Activated CD8-positive, alpha-beta memory T cell treated with anti-CD3 and anti-CD28 coated beads for 1 hour (primary cell): ENCODE measurements at places on chromosomes 7 and 10.
A peak's percentile ranks its signal among the peaks of the same experiment; 100 is the strongest.

DNA sequence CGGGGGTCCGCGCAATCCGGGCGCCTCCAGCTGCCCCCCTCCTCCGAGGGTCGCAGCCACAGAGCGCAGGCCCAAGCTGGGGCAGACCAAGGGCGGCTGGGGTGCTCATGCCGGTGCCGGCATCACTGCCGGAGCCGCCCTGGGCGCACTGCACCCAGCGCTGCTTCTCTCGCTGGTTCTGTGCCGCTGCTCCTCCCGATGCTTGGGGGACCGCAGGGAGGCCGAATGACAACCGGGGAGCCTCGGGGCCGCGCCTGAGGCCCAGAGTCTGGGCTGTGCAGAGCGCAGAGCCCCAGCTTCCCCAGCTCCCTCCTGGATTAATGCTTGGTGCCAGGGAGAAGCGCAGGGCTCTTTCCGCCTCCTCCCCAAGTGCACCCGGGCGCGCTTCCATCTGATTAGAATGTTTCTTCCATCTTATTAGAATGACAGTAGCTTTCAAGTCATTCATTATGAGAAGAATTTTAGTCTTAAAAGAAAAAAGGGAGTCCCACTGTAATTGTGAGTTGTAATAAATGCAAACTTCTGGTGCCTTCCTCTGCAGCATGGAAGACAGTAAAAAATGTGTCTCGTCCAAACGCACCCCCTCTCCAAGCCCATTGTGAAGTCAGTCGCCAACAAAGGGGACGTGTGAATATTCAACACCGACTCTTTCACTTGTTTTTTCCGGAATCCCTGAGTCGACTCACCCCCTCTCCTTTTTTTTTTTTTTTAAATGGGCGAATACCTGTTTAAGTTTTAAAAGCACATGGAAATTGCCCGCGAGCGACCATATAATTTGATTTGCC, 19.5 kb upstream of the PTF1A start:
- DNase-seq: no peak

- no peak for DNase-seq
These were observed 15.7 kb upstream of the STN1 start for GRCh38 chr10:103933557-103934121.

DNA sequence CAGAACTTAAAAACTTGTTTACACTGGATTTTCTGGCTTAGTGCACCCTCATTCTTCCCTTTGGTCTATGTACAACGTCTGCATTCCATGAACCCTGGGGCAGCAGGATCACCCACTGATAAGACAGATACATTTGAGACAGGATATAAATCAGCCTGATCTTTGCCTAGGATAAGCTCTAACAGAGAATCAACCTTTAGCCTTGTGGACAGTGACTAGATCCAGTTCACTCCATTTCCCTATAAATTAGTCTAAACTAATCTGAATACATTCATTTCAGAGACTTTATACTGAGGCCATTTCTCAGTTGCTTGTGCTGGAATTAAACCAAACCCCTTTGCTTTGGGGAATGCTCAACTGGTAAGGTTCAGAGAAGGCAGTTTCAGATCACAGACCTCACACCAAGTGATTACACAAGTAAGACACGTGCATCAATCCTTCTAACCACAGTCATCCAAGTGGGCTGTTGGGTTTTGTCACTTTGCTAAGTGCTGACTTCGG, 639.8 kb upstream of the FZD8 start:
- no peak for DNase-seq

GRCh38 chr7:81330108-81330507, 411.3 kb upstream of the SEMA3C start:
- no peak for DNase-seq

DNA sequence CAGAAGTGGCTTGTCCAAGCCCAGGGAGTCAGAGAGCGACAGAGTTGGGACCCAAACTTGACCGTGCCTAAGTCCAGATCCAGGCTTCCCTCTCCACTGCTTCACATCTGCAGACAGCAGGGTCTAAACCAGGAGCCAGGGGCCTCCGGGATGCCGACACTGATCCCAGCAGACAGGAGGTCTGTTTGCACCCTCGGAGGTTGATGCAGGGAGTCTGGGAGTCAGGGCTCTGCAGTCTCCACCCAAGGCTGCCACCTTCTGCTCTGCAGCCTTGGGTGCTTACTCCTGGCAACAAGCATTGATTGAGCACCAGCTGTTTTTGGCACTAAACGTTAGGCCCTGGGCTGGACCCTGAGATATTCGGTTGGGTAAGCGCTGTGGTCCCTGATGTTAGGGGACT, 21.0 kb downstream of the ELFN1 start:
- DNase-seq: no peak

GRCh38 chr7:94047956-94048355, 43.8 kb upstream of the BET1 start:
- no peak for DNase-seq

- no peak for DNase-seq
These were observed 37.1 kb downstream of the CAV1 start for GRCh38 chr7:116561697-116562483.

- no peak for DNase-seq
These were observed 202.2 kb downstream of the SNX10 start for GRCh38 chr7:26493737-26494428.

DNA sequence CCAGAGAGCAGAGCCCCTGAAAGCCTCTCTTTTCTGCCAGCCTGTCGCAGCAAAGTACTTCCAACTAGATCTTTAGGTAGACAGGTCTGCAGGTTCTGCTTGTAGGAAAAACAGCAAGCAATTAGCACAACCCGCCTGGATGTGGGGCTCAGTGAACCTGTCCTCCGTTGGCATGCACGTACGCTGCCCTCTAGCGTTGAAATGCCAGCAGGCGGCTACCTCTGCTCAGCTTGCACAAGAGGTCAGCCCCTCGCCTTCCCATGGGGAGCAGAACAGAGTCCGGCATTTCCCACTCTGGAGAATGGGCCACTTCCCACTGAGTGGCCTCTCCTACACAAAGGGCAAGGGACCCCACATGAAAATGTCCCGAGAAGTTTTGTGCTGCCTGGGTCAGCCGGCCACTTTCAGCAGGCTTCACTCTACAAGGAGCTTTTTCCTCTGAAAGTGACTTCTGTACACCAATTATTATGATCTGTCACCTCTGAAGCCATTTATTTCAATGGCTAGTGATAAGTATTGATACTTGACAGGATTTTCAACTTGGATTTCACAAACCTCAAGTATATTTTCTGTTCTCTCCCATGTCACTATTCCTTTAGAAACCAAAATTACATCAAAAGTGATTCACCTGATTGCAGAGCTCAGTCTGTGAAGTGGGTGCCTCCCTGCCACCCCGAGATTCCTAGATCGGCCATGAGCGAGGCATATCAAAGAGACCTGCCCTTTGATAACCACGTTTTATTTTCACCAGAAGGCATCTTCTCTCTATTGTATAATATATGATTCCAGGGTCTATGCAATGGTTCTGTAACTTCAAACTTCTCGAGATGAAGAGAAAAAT, 56.7 kb downstream of the JCAD start:
- peak; percentile 12 for DNase-seq

DNA sequence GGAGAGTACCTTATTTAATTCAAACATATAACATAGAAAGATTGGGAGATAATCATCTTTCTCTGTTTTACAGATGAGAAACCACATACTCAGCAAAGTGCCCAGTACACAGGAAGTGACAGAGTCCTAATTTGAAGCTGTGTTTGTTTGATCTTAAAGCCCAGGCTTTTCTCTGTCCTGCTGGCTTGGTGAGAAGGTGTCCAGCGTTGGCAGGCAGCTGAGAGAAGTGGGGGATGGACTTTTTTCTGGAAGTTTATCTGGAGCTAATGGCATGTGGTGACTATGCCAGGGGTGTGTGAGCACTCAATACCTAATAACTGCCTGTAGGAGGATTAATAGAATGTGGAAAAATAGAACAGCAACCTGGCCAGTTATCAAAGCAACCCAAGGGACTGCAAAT, 60.8 kb downstream of the NPSR1 start:
- no peak for DNase-seq

GRCh38 chr7:106393564-106394251, 108.9 kb upstream of the NAMPT start:
- no peak for DNase-seq

GRCh38 chr7:79471283-79471682, 17.8 kb upstream of the MAGI2 start:
- no peak for DNase-seq

DNA sequence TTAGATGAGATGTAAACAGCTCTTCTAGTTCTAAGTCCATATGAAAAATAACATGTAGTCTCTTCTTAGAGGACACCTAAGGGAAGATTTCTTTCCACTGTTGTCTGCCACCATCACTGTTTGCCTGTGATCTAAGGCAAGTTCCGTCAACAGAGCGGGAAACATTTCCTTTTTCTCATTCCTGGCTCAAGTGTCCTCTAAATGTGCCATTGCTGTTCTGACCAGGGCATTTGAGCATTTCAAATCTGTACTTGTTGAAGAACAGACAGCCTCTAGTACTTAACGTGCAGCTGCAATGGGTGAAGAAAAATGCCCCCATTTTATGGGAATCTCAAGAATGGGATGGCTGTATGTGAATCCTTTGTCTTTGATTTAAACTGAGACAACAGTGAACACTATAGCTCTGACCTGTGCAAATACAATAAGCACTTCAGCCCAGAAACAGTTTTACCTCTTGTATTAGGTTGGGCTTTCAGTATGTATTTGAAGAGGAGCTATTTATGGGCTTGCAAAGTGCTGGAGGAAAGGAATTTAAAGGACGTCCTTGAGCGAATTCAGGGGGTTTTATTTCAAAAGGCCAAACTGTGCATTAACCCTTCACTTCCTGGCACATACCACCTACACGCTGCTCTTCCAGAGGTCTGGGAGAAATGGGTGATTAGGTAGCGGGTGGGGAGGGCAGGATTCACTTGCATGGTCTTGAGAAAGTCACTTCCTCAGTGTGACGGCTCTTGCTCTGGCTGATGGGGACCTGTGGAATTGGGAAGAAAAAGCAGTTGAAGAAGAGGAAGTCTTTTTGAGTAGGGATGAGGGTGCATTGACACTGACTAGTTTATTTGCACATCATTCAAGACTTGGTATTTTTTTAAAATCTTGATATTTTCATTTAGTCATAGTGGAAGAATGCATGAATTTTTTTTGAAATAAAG, 66.1 kb downstream of the THNSL1 start:
- DNase-seq: no peak

DNA sequence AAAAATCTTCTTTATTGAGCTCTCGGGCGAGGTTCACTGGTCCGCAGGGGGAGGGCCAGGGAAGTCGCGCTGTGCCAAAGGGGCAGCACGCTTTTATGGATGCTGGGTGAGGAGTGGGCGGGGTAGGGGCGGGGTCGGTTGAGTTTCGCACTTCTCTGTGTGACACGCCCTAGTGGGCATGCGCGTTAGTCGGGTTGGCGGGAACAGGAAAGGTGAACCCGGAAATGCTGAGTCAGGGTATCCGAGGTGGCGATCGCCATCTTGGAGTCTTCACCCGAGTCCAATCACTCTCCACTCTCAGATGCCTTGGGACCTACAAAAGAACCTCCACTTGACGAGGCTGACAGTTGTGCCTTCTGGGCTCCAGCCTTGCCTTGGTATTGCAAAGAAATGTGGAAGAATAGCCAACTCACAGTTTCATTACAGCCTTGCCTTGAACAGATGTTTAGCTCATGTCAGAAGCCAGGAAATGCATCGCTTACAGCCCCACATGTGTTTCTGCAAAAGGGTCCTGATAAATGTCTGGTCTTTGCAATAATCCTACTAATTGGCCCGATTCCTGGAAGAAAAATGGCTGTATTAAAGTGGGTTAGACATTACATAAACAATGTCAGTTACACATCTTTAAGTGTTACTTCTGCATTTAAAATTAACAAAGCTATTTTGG, 64.1 kb downstream of the AHR start:
- no peak for DNase-seq

GRCh38 chr10:126629925-126630624, 40.4 kb downstream of the C10orf90 start:
- DNase-seq: no peak

DNA sequence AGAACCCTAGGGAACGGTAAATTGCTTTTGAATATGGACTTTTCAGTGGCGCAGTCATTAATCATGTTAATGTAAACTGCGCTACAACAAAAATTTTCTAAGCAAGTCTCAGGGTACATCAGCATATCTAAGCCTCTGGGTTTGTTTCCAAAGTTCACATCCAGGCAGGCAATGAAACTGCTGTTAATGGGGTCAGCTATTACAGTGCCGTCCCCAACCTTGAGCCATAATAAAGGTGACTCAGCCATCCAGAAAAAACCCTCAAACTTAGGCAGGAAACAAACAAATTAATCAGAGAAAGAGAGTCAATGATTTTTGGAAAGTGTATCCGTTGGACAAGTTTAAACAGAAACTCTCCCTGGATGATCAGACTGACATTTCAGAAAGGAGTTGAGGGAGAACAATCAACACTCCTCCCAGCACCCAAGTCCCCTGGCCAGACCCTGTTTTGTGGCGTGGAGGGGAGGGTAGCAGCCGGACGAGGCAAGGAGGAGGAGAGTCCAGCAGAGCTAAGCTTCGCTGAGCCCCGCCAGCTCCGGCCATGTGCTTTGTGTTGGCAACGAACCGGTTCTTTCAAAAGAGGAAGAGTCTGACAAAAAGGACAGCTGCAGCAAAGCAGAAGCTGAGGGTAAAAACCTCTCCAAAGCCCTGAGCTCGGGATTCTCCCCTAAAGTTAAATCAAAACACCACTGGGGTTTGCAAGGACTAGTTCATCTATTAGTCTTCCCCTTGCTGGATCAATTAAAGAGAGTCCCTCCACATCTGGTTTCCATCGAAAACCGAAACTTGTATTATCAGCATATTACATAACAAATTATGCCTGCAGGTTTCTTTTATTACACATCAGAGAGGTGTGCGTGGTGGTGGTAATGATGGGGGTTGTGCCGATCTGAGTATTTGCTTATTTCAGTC, 3.6 kb downstream of the FAM53B start:
- DNase-seq: no peak

DNA sequence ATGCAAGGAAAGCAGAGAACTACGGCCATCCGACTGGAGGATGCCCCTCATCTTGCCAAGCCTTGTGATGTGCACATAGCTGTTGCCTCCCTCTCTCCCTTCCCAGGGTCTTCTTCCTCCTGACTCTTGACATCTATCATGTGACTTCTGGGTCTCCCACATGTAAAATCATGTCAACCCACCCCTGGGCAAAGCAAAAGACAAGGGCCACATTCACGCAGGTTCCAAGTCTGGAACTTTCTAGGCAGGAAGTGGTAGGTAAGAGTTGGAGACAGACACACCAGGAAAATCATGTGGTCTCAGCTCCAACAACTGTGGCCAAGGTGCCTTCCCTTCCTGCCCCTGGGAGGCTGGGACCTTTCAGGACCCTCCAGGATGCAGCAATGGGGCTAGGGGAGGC, 187.3 kb downstream of the CXCL12 start:
- DNase-seq: no peak

GRCh38 chr7:106022193-106022821, 59.2 kb downstream of the CDHR3 start:
- DNase-seq: peak; percentile 78

GRCh38 chr10:86314616-86315548, 51.7 kb downstream of the GRID1 start:
- no peak for DNase-seq
